NCI-H1417 treated with DMSO at 0.1 percent for 48 hours (cell line): ENCODE measurements at places on chromosomes 11 and 22.

DNA sequence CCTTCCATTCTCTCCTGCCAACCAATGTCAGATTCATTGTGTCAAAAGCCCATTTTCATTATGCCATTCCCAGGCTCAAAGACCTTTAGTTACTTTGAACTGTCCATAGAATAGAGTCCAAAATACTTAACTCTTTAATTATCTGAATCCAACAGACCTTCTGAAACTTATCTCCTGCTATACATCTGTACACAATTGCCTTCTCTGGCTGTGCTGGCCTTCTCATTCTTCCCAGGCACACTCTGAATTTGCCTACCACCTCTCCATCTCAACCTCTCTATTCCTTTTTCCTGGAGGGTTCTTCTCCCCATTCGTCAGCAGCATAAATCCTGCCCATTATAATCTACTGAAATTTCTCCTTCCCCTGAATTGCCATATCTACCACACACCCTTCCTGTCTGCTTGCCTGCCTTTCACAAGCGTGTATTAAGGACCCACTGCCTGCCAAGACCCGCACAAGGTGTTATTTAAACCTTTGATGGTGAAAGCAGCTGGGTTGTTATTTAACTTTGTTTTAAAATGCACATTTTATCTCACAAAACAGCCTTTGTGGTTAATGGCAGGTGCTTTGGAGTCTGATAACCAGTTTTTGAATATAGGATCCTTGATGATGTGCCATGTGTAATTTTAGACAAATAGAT, 125.9 kb downstream of the CCDC81 start:
- no peak for DNase-seq

GRCh38 chr11:76314741-76315090, 66.2 kb downstream of the THAP12 start:
- no peak for DNase-seq

GRCh38 chr11:133907216-133907615, 49.6 kb downstream of the IGSF9B start:
- no peak for DNase-seq

DNA sequence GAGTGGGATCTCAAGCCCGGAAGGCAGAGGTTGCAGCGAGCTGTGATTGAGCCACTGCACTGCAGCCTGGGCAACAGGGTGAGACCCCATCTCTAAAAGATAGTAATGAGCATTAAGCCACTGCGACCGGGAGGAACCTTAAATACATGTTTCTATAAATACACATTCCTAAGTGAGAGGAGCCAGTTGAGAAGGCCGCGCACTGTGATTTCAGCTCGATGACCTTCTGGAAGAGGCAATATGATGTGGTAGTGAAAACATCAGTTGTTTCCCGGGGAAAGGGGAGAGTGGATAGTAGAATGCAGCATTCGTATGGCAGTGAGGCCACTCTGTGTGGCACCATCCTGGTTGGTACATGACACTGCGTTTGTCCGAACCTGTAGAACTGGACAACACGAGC, 18.0 kb downstream of the PTDSS2 start:
- no peak for DNase-seq

GRCh38 chr11:76888989-76889388, 28.3 kb downstream of the ACER3 start:
- DNase-seq = no peak

DNA sequence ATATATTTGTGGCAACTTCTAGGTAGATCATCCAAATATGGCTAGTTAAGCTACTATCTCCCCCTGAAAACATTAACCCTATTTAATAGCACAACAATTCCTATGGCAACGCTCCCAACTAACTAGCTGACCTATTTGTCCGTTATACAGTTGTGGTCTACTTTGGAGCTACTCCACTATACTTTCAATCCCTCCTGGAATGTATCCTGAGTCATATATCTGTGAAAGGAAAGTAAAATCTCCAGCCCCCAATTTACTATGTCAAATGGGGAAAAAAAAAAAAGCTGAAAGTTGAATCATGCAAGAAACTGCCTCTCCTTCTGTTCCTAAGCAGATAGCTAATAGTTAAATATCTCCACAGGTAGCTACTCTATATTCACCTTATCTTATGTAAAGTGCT, 128.5 kb downstream of the CD44 start:
- DNase-seq = no peak

DNA sequence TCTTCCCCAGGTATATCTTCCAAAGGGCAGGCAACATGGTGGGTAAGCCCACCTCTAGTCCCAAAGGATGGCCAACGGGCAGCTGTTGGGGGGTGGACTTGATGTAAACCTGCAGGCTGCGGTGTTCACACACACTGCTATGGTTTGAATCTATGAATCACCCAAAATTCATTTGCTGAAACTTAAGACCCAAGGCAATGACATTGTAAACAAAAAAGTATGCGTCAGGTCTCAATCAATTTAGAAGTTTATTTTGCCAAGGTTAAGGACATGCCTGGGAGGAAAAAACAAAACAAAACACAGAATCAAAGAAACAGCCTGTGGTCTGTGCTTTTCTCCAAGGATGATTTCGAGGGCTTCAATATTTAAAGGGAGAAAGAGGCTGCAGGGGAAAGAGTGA, 18.3 kb downstream of the RCN1 start:
- DNase-seq = no peak

GRCh38 chr11:63621071-63621470, 6.8 kb upstream of the PLAAT3 start:
- DNase-seq = no peak

DNA sequence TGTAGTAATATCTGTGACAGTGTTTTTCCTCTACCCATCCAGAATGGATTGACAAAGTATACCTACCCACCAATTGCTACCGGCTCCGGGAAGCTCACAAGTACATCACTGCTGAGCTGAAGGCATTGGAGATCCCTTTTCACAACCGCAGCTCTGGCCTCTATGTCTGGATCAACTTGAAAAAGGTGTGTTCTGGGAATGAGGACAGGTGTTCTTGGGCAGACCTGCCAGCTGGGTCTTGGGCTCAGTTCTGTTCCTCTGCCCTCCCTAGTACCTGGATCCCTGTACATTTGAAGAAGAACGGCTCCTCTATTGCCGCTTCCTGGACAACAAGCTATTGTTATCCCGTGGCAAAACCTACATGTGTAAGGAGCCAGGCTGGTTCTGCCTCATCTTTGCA, 7.8 kb upstream of the ACCS start:
- DNase-seq = no peak

GRCh38 chr11:120657306-120658070, 145.9 kb downstream of the GRIK4 start:
- no peak for DNase-seq

- DNase-seq = no peak
Measured at GRCh38 chr11:63629426-63629825, 15.2 kb upstream of the PLAAT3 start.

GRCh38 chr11:62909107-62909894, 11.9 kb downstream of the CHRM1 start:
- no peak for DNase-seq

GRCh38 chr11:110367571-110367970, 62.2 kb upstream of the FDX1 start:
- peak; percentile 42 for DNase-seq
